ENCODE measurements at places on chromosomes 4 and X.

DNA sequence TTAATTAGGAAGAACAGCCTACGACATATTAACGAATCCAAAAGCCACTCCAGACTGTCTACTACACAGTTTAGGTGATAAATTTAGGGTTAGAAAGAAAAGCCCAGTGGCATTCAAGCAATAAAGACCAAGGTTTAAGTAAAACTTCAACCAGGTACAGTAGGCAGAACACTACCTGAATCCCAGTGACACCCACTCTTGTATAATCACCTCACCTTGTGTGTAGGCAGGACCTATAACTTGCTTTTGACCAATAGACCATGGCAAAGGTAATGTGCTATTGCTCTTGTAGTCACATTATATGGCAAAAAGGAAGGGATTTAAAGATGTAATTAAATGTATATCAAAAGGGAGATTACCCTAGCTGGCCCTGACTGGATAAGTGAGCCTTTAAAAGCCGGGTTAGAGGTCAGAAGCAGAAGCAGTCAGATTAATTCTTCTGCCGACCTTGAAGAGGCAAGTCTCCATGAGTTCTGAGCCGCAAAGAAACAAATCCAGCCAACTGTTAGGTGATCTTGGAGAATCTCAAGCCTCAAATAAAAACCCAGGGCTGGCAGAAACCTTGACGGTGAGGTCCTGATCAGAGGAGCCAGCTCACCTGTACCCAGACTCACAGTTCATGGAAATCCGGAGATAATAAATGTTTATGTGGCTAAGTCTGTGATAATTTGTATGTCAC lies 8.8 kb downstream of the FSTL5 start:
- no peak for DNase-seq

GRCh38 chr4:142696334-142697122 lies 149.6 kb downstream of the INPP4B start:
- no peak for DNase-seq

DNA sequence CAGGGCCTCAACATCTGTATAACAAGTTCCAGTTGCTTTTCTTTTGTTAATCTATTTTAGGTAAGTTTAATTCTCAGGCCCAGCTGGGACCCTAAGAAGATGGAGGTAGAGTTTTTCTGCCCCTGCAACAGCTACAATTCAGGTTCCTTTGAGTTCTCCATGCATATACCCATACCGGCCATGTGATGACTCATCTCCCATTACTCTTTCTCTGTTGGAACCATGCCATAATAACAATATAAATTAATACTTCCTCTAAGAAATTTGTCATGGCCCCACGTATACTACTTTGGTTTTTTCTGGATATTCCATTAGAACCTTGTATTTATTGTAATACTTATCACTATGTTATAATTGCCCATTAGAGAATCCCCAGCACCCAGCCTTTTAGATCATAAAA lies 1.3 kb upstream of the INTU start:
- peak; percentile 45 for DNase-seq

- no peak for DNase-seq
Observed at GRCh38 chr4:62619971-62620370, 1419.8 kb downstream of the ADGRL3 start.

DNA sequence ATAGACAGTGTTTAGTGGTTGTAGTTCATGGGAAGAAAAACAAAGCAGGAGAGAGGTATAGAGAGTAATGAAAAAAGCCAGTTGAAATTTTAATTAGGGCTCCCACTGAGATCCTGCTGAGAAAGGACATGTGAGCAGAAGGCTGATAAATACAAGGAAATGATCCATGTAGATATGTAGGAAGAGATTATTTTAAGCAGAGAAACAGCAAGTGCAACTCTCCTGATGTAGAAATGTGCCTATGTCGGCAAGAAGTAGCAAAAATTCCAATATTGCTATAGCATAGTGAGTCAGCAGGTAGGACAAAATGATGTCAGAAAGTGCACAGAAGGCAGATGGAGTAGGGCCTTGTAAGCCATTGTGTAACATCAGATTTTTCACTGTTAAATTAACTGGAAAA lies 1027.3 kb downstream of the PCDH18 start:
- DNase-seq: no peak

- peak; percentile 16 for DNase-seq
Observed at GRCh38 chr4:26878794-26879391, 18.3 kb downstream of the STIM2 start.

GRCh38 chr4:7068883-7069282 lies 1.0 kb upstream of the GRPEL1 start:
- no peak for DNase-seq

DNA sequence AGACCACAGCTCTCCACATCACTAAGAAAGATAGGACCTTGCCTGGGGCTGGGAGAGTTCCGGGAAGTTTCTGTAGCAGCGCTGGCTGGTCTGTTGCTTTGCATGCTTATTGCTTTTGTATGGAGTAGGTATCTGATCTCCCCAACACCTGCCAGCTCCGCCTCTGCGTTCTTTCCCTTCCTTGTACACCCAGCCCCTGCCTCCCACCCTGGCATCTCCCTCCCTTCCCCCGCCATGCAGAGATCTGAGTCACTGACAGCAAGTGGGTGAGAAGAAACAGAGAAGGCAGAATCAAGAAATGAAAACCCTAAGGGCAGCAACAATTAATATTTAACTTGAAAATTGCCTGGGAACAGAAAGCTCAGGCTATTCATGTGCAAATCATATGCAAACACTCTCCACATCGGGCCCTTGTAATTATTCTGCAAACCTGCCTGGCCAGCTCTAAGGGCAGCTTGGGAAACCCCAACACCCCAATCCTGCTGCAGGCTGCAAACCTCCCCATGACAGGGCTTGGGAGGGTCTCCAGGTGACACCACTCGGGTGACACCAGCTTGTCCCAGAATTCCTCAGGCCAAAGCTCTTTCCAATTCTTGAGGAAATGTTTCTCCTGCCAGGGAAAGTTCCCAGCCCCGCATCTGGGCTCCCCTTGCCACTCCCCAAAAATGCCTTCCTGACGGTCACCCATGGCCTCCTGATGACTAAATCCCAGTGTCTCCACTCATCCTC lies 257.2 kb downstream of the FBXW7 start:
- no peak for DNase-seq

DNA sequence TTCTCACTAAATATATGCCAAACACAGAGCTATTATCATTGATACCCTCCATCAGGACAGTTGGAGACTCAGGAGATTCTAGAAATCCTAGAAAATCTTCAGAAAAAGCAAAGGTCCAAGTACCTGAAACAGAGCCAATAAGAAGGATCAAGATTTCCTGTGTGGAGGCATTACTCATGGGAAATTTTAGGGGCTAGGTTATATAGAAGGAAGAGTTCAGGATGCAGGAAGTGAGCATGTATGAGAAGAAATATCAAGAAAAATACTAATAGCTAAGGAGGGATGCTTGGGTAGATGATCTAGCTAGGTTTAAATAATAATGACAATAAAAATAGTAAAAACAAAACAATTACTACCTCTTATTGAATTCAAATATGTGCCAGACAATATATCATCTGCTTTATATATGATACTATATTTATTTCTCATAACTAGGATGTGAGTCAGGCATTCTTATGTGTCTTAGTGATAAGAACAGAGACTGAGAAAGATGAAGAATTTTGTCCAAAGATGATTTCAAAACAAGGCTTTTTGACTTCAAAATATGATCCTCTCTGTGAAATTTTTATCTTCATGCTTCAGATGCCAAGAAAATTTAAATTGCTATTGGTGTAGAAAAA lies 66.4 kb upstream of the HHIP start:
- peak; percentile 52 for DNase-seq
